ENCODE measurements at places on chromosomes 13 and 19. TPM values are rescaled to one million over a fixed set of nuclear protein-coding genes. Genes with fewer than 3 reads are reported as not detected.

The SHISA7 gene
- not detected for total RNA-seq

The ANKLE1 gene
- 14.8 TPM for total RNA-seq

The HTR2A gene
- not detected for total RNA-seq

The LILRB2 gene
- not detected for total RNA-seq

The TRIM13 gene
- 24.6 TPM for total RNA-seq
